HT-29 (cell line): ENCODE measurements at places on chromosomes 11 and 22. TPM values are rescaled to one million over a fixed set of nuclear protein-coding genes. Genes with fewer than 3 reads are reported as not detected.

Gene CALCA
- total RNA-seq, result not detected in 2 replicates

Gene GRM5
- total RNA-seq, result not detected in 2 replicates

Gene GRIK4
- total RNA-seq, result not detected in 2 replicates

- DNase-seq, result peak; percentile 49
Observed at GRCh38 chr22:19122752-19123492, 710 bp upstream of the DGCR2 start.

DNA sequence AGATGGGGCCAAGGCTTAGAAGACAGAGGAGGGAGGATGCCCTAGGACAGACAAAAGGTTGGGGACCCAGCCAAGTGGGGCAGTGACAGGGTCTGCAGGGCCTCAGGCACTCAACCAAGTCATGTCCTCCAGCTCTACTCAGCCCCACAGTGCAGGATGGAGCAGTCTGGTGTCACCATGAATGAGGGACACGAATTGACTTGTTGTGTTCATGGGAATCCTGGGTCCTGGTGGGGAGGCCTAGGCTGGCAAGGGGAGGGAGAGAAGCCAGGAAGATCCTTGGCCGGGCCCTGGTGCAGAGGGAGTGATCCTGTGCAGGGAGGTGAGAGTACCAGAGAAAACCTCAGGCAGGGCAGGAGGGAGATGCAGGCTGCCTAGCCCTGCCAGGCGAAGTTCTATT is 12.0 kb downstream of the P2RY6 start:
- DNase-seq, result no peak

- peak; percentile 22 for DNase-seq
Observed at GRCh38 chr22:17980638-17981051, 43.7 kb downstream of the MICAL3 start.

- DNase-seq, result peak; percentile 90
Observed at GRCh38 chr11:22792497-22792896, 37.1 kb downstream of the SVIP start.

DNA sequence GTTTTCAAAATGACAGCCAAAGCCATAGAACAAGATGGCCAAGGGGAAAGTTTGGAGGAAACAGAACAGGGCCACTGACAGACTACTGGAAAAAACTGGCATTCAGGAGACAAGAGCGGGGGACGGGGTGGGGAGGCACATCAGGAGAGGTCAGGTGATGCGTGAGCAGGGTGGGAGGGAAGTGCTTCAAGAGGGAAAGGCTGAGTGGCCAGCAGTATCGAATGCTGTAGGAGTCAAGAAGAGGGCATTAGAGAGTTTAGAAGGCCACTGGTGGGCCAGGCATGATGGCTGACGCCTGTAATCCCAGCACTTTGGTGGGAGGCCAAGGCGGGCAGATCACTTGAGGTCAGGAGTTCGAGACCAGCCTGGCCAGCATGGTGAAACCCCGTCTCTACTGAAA is 8.2 kb downstream of the GTPBP1 start:
- no peak for DNase-seq

DNA sequence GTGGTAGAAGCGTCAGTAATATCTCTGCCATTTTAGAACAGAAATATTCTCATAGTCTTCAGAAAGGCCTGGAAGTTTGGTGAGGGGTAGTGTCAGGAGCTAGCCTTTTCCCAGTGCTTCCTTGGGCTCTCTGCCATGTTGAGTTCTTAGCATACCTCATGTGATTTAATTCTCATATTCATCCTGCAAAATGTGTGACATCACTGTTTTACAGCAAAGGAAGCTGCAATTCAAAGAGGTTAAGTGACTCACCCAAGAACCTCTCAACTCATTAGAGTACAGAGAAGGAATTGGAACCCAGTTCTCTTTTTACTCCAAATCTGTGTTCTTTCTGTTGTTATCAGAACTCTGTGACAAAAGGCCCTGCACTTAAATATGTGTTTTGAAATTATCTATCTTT is 72.1 kb downstream of the RNF169 start:
- DNase-seq, result no peak

- no peak for DNase-seq
Observed at GRCh38 chr11:45470151-45470793, 184.1 kb upstream of the SYT13 start.

- DNase-seq, result no peak
Observed at GRCh38 chr22:44055805-44056204, 31.7 kb downstream of the PARVB start.

- no peak for DNase-seq
Observed at GRCh38 chr22:49660794-49661781, 166.6 kb downstream of the BRD1 start.

- DNase-seq, result no peak
Observed at GRCh38 chr11:62770778-62771143, 435 bp upstream of the TAF6L start.
